ENCODE measurements at places on chromosomes 12 and 14.

GRCh38 chr12:52660934-52661499, 9.0 kb upstream of the KRT2 start:
- no peak for DNase-seq

GRCh38 chr14:90426031-90426540, 29.3 kb downstream of the CALM1 start:
- DNase-seq: no peak

DNA sequence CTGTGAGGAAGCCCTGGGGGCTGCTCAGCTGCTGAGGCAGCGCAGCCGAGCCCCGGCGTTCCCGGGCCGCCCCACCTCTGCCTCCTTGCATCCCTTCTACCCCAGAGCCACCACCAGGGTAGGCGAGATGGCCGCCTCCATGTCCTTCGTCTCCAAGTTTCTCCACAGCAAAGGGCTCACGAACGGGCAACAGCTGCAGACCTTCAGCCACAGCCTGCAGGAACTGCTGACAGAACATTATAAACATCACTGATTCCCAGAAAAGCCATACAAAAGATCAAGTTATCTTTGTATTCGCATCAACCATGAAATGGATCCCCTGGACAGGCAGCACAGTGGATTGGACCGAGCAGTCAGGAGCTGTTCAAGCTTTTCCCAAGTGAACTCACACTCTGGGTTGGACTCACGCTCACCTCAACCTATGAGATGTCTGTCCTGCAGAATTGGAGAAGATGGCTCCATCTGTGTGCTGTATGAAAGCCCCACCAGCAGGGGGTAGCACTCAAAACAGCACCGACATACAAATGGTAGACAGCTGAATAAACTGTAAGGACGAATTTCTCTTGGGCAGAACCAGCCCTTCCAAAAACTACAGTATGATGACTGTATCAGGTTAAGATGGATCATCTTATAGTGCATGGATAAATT, 19.4 kb upstream of the A2M start:
- no peak for DNase-seq

DNA sequence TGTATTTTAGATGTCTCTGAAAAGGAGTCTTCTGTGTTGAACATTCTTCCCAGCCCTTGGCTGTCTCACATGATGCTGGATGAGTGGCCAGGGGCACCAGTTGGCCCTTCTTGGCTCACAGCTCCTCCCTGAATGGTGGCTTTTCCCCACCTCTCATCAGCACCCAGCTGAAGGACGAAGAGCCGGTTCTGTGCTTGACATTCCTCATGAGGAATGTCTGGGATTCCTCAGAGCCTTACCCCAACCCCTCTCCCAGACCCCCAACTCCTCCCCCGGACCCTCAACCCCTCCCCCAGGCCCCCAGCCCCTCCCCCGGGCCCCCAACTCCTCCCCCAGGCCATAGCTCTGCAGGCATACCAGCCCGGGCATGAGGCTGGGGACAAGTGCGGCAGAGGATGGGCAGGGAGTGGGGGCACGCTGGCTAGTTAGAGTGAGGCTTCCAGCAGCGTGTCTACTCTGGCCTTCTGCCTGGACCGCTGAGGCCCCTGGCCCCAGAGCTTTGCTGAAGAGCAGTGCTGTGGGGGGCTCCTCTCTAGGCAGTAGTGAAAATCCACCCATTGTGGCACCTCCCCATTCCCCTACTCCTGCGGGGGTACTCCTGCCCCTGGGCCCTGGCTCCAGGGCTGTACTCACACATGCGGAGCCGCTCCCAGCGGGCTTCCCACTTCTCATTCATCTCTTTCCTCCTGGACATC, 64.3 kb downstream of the PLEKHG3 start:
- no peak for DNase-seq

DNA sequence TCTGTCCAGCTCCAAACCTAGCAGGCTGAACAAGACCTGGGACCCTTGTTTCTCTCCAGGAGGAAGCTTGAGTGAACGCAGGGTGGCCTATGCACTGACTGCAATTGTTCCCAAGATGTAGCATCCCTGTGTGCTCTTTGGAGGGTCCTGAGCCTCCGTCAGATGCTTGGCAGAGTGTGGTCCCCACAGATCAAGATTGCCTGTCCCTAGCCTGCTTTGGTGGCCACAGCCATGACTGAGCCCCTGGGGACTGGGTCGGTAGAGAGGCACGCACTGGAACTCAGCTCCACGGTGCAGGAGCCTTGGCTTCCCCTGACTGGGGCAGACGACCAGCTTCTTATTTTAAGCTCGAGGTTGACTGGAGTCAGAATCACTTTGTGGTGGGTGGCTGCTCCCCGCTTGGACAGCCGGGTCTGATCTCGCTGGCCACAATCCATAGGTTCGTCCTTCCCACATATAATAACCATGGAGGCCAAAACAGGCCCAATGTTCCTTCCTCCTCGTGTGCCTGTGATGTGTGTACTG, 97.8 kb downstream of the LGMN start:
- no peak for DNase-seq
